ENCODE measurements at places on chromosomes 2 and 18.

DNA sequence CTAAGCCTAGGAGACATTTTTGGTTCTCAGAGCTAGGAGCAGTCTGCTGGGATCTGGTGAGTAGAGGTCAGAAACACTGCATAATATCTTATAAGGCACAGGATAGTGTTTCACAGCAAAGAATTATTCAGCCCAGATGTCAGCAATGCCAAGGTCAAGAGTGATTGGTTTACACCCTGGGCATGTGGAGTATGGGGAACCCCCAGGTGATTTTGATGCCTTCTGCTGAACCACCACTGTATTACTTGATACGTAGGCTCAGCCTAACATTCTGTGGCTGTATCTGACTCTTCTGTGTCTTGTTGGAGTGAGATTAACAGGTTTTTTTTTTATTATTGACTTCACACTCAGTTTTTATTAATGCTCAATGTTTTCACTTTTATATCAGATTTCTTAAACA, 6.0 kb downstream of the DDX18 start:
- no peak for DNase-seq

GRCh38 chr2:85753035-85753524, 711 bp upstream of the ATOH8 start:
- no peak for DNase-seq

DNA sequence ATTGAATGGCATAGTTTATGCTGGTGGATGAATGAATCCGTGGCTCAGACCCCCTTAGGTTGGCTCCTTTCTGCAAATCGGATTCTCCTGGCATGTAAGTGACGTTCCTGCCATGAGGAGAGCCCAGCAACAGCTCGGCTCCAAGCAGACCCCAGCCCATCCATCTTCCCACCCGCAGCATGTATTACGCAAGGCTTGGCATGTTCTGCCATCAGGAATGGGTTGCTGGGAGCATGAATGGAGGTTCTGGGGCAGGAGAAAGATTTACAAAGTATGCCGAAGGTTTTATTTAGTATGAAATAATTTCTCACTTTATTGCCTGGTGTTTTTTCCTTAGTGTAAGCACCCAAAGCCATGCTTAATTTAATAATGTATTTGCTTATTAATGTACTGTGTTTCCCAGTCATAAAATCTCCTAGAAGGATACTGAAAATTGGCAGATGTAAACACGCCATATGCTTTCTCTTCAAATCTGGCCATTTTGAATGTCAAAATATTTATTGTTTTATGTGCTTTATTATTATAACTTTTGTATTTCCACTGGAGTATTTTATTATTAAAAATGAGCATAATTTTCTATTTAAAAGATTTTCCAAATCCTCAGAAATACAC, 128.5 kb downstream of the ACKR3 start:
- DNase-seq, result no peak

GRCh38 chr2:134679745-134680144, 39.1 kb downstream of the TMEM163 start:
- no peak for DNase-seq

- DNase-seq, result no peak
Observed at GRCh38 chr2:27959496-27959895, 69.0 kb downstream of the BABAM2 start.

DNA sequence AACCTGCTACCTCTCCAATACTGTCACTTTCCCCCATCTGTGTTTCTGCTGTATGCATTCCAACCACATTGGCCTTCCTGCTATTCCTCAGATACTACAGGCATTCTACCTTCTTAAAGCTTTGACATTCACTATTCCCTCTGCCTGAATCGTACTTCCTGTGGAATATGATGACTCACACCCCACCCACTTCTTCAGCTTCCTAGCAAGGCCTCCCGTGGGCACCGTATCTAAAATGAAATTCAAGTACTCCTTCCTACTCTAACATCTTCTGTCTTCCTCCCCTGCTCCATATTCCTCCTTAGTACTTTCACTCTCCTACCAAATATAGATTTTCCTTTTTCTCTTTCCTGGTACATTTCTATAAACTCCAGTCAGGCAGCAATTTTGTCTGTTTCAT, 710.4 kb downstream of the RNF144A start:
- DNase-seq, result no peak

- DNase-seq, result no peak
Observed at GRCh38 chr2:12817870-12818269, 101.1 kb downstream of the TRIB2 start.

GRCh38 chr2:193253014-193253530, 1058.3 kb upstream of the TMEFF2 start:
- no peak for DNase-seq

- DNase-seq, result no peak
Observed at GRCh38 chr2:71466301-71467179, 13.2 kb downstream of the DYSF start.

GRCh38 chr2:81650048-81650971, 1345.8 kb upstream of the LRRTM1 start:
- DNase-seq, result no peak

GRCh38 chr18:28208712-28209265, 31.9 kb upstream of the CDH2 start:
- no peak for DNase-seq

DNA sequence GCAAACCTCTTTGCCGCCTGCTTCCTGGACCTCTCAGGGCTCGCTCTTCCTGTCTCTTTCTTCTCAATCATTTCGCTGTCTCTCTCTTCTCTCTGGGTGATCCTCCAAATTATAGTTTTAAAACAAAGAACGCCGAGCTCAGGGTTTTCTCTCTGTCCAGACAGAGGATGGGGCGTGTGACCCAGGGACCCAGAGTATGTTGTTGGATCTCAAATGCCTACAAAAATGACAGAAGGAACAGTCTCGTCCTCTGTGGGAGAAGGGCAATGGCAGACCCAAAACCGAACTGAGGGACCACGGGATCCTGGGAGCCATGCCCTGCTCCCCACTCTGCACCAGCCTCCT, 88.5 kb downstream of the EIPR1 start:
- no peak for DNase-seq

GRCh38 chr2:48566592-48567310, 36.8 kb downstream of the STON1 start:
- DNase-seq, result no peak
